Anterior cingulate cortex (tissue), 58 donors: ENCODE measurements at places on chromosomes 12 and 14.

DNA sequence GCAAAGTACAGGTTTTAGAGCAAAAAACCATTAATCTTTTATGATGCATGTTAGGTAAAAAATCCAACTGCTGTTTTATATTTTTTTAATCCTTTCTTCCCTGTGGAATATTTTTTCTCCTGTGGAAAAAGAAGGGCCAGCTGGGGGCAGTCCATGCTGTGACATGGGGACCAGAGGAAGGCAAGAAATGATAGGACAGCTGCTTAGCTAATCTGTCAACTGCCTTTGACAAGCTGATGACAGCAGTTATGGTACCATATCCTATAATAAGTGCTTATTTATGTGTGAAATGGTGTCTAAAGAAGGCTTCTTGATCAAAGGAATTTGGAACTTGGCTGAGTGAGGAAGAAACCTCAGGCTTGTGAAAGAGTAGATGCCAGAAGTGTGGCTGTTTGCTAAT, 452.4 kb upstream of the NOVA1 start:
- DNase-seq, result no peak

DNA sequence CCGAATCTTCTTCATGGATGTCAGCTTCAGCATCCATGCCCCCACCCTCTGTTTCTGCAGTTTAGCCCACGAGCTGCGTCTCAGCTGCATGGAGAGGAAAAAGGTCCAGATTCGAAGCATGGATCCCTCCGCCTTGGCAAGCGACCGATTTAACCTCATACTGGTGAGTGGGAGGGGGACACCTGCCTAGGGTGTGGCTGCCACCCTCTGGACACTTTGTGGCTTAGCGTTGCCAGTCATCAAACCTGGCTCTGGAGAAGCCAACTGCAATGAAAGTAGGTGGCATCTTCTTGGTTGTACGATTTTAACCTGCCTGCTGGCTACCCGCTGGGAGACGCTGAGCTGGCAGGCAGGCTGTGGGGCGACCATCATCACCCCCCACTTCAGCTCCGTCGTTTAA, 16.7 kb downstream of the DCAF4 start:
- no peak for DNase-seq

DNA sequence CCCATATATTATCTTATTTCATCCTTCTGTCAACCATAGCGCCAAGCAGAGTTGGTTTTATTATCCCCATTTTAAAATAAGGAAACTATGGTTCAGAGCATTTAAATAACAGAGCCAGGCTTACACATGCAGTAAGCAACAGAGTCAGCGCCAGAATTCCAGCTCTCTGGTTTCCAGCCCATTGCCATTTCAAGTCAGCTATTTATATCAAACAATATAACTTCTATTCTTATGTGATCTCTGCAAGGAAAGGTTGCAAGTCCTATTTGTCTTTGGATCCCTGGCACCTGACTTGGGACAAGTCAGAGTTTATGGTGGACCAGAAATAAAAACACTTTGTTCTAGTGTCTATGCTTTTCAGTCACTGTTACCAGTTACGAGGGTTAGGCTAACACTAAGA, 174.1 kb upstream of the EEA1 start:
- DNase-seq, result no peak

DNA sequence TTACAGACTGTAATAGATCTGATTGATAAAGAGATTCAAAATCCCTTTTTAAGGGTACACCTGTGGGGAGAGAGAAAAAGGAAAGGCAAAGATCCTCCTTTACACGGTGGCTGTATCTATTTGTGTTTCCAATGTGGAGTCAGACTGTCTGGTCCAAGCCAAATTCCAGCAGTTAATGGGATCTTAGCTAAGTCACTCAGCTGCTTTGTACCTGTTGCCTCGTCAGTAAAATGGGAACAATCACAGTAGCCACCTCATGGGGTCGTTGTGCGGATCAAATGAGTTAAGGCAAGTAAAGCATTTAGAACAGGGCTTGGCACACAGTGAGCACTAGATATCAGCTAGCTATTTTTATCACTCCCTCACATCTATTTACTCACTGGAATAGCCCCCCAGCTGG, 46.9 kb downstream of the EFCAB11 start:
- no peak for DNase-seq

GRCh38 chr12:97960741-97961608, 498.4 kb downstream of the RMST start:
- no peak for DNase-seq

- no peak for DNase-seq
These were observed 103.3 kb upstream of the PMCH start for GRCh38 chr12:102300824-102301461.

DNA sequence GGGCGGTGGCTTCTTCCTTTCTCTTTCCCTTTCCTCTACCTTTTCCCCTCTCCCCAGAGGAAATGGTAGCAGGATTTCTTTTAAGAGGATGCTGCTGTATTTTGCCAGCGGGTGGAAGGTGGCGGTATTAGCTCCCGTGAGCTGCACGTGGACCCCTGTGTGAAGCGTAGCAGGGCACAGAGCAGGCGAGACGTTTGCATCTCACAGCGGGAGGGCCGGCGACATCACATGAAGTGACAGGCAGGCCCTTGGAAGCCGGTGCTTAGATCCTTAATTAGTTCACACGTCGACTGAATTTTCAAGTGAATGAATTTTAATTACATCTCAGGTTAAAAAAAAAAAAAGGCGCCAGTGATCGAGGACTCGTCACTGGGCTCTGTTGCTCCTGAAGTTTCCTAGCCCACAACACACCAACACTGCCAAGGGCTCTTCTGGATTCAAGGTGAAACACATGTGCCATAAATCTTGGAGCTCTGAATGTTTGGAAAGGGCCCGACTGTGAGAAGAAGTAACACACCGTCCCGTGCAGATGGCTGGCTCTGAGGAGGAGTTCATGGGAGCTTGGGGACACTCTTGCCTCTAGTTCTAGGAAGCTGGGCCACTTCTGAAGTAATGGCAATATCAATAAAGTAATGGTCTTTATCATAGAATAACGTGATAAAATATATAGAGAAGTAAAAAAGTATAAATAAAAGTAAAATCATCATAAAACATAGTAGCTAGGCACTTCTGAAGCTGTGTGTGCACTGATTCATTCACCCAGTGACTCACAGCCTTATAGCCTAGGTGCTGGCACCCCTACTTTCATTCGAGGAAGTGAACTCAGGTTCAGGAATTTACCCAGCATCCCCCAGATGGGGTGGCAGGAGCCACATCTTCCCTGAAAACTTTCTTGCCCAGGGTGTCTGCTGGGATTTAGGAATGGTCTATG, 75.3 kb downstream of the AACS start:
- no peak for DNase-seq

GRCh38 chr12:45575823-45576475, 153.6 kb upstream of the ARID2 start:
- no peak for DNase-seq

- DNase-seq, result no peak
These were observed 166.7 kb downstream of the TMTC3 start for GRCh38 chr12:88308825-88309224.

DNA sequence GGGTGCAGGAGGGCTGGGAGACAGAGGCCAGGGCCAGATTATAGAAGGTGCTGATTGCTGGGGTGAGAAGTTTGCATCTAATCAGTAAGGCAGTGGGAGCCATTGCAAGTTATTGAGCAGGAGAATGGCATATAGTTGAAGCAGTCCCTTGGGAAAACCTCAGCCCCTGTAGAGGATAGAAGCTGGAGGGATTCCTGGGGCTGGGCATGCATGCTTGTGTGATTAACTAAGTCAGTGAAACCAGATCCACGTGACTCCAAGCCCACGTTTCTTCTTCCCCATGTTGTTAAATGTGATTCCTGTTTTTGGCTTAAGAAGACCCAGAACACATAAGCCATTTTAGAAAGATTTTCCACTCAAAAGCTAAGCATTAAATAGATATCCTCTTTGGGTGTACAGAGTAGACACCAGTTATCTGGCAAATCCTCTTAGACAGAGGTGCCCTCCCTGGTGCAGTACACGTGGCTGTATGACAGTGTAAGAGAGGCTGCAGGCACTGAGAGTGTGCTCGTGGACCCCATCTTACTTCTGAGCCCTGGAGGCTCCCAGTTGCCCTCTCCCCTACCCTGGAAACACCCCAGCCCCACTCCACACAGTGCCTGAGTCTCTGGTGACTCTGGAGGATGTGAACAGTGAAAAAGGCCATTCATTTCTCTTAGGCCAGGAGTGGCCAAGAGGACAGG, 3.2 kb downstream of the C14orf132 start:
- DNase-seq, result no peak

- no peak for DNase-seq
These were observed 16.3 kb upstream of the ABHD12B start for GRCh38 chr14:50855558-50855957.

DNA sequence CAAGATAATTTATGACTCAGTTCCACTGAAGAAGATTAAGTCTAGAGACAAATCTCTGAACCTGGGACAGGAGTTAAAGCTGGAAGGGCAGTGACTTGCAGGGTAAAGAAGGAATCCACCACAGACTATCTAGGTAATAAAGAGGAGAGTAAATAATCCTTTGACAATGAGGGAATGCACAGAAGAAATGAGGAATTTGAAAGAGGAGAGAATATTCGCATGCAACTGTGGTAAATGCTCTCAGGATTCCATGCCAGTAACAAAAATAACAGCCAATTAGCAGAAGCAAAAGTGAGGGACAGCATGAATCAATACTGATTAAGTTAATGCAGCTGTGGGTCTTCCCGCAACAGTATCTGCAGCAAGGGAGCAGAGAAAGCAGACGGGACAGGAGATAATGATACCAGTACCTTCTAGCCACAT, 77.0 kb downstream of the KITLG start:
- DNase-seq, result no peak

DNA sequence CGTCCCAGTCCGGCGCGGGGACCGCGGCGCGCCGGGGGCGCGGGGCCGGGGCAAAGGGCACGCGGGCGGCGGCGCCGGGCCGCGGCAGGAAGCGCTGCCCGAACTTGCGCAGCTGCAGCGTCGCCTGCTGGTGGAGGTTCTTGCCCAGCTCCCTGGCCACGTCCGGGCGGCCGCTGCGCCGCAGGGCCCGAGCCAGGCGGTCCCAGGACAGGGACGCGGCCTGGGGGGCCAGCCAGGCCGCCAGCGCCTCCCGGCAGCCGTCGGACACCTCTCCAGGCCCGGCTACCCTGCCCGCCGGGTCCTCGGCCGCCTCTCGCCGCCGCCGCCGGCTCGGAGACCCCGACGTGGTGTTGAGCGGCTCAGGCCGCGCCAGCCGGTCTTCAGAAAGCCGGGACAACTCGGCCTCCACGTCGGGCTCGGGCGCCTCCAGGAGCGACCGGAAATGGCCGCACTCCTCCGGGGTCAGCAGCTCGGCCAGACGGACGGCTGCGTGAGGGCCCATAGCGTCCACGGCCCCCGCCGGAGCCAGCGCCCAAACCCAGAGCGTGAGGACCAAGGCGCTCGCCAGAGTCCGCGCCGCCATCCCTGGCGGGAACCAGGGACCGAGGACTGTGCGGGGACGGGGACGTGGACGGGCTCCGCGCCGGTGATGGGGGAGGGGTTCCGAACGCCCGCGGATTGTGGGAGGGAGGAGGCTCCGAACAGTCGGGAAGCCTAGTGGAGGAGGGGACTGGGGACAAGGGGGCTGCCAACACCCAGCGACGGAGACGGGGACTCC, 34.0 kb downstream of the FIGNL2 start:
- DNase-seq, result peak; percentile 40

GRCh38 chr14:75070383-75070782, 942 bp downstream of the ZC2HC1C start:
- no peak for DNase-seq

GRCh38 chr14:56752428-56752827, 57.9 kb downstream of the OTX2 start:
- no peak for DNase-seq

- no peak for DNase-seq
These were observed 130.8 kb upstream of the TRHDE start for GRCh38 chr12:72141381-72141780.

DNA sequence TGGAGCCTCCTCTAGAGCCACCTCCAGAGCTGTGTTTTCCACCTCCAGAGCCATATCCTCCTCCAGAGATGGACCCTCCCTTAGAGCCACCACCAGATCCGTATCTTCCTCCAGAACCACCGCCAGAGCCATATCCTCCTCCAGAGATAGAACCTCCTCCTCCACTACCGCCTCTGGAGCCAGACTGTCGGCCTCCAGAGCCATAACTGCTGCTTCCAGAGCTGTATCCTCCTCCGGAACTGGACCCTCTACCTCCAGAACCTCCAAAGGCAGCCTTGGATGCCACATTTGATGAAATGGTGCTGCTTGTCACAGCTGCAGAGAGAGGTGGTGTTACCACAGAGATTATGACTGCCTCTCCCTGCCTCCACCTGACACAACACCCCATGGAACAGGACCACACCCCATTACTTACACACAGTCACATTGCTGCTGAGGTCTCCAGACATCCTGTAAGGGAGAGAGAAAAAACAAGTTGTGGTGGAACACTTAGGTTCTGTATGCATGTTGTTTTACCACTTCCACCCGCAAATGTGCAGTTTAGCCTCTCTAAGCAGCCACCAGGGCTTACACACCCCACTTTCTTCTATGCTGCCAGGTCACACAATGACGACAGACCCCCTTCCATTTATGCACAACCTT, 6.8 kb downstream of the KRT2 start:
- no peak for DNase-seq

- no peak for DNase-seq
These were observed 100.5 kb upstream of the STXBP6 start for GRCh38 chr14:25150401-25150800.

GRCh38 chr12:32139064-32139421, 32.4 kb downstream of the BICD1 start:
- no peak for DNase-seq

DNA sequence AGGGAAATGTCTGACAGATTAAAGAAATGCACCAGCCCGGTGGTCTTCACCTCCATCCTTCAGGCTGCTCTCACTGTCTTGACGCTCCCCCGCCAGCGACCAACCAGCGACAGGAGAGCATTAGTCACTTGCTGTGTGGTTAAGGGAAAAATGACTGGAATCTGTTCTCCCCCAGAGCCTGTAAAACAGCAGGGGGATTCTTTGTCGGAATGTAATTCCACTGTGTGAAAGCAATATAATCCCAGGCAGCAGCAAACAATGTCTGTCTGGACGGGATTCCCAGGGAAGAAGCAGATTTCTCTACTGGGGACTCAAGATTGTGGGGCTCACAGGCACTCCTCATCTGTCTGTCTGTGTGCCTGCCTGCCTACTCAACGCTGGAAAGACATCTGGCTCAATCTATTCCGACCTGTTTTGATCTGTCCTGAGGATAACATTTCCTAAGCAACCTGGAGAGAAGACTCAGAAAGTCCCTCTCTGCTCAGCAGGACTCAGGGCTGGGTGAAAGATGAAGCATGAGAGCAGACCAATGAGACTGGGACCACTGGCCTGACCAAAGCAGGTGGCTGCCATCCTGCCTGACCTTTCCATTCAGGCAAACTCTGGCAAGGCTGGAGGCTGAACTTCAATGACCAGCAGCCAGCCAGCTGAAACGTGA, 54.6 kb downstream of the NUAK1 start:
- peak; percentile 34 for DNase-seq
